Activated T-helper 17 cell treated with anti-CD3 and anti-CD28 coated beads, Interleukin-2, amount 50 U/mL, for 72 hours (primary cell): ENCODE measurements at places on chromosomes 11 and 22.

DNA sequence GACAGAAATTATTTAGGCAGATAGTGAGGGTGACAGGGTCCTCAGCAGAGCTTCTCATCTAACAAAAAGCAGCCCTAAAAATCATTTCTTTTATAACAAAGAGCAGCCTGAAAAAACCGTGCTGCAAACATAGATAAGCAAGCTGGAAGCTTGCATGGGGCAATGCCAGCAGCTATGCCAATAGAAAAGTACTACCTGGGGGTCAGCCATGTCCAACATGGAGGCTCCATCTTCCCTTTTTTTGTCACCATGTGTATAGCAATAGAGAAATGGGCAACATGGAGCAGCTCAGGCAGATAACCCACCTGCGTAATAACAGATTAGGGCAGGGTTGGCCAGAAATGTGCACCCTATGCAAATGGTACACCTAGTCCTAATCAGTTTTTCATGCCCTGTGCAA, 57.4 kb upstream of the IGLL5 start:
- no peak for ATAC-seq

- peak; percentile 18 for ATAC-seq
Measured at GRCh38 chr11:66619080-66619554, 2.7 kb downstream of the RBM14 start.

DNA sequence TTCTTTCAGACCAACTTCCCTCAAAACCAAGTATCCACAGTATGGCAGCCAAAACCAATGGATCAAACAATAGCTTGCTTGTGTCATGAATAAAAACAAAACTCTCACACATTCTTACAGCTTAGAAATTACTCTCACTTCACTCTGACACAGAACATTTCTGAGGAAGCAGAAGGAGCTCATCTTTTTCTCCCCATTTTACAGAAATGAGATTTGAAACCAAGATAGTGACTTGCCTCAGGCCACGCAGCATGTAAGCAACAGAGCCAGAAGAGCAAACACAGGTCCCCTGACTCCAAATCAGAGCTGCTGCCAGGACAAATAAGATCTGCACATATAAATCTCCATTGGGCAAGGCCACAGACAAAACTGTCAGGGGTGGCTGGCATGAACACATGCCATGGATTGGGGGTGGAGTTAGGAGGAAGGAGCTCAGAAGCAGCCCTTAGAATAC, 64.8 kb downstream of the RAB30 start:
- ATAC-seq: peak; percentile 78

- ATAC-seq: no peak
Measured at GRCh38 chr11:95121698-95122097, 32.1 kb downstream of the ENDOD1 start.

DNA sequence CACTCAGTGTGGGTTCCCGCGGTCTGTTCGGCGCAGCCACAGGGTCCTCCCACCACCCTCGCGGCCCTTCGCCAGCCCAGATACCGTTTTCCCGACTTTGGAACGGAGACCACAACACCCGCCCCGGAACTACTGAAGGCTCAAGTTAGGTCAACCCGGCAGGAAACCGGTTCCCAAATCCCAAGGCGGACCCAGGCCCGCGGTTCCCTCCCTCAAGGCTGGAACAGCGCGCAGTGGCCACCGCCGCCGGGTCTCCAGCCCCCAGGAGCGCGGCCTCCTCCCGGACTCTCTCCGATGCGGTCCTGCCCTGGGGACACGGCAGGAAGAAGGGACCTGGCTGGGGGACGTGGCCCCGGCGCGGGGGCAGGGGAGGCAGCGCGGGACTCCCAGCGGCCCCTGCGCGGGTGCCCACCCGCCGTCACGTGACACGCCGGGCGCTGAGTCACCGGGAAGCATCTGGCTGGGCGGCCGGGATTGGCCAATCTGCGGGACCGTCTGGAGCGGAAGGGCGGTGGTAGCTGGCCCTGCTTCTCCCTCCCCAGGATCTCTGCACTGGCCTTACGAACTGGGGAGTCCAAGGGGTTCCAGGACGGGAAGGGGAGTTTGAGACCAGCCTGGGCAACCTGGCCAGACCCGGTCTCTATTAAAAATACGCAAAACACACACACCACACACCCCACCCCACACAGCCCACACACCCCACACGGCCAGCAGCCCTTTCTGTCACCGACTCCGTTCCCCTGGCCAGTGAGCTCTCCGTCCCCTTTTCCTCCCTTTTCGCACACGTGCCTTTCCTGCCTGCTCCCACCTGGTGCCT, 21.5 kb upstream of the MALAT1 start:
- ATAC-seq: peak; percentile 93
